CD4-positive, alpha-beta T cell treated with Interleukin-17A for 4 hours (primary cell): ENCODE measurements at places on chromosomes 4 and X.

DNA sequence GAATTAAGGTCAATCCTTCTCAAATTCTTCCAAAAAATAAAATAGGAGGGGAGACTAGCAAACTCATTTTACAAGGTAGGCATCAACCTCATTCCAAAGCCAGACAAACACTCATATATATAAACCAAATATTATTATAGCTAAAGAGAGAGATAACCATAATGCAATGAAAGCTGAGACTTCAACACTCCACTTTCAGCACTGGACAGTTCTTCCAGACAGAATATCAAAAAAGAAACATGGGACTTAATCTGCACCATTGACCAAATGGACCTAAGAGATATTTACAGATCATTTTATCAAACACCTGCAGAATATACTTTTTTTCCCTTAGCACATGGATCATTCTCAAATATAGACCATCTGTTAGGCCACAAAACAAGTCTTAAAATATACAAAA is 15.5 kb upstream of the EDA2R start:
- no peak for DNase-seq

- DNase-seq = no peak
Measured at GRCh38 chr4:136505020-136505419, 1027.3 kb downstream of the PCDH18 start.

DNA sequence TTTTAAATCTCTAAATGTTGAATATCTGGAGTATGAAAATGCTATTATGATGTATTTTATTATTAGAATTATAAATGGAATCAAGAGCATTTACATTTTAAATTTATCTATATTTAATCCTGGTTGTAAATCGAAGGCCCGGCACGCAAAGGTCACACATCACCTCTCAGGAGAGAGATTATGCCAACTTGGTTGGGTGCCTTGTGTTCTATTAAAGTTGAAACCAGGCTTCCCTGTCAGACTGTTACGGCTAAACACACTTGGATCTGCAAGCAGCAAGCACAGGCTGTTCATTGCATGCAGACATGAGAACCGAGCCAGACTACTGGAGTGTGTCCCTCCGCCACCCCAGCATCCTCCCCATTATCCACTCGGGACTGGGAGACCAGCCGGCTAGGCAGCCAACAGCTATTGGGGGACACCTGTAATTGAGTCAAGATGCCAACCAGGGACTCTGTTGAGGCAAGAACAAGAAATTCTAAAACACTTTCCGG is 16.4 kb upstream of the SEL1L3 start:
- no peak for DNase-seq

DNA sequence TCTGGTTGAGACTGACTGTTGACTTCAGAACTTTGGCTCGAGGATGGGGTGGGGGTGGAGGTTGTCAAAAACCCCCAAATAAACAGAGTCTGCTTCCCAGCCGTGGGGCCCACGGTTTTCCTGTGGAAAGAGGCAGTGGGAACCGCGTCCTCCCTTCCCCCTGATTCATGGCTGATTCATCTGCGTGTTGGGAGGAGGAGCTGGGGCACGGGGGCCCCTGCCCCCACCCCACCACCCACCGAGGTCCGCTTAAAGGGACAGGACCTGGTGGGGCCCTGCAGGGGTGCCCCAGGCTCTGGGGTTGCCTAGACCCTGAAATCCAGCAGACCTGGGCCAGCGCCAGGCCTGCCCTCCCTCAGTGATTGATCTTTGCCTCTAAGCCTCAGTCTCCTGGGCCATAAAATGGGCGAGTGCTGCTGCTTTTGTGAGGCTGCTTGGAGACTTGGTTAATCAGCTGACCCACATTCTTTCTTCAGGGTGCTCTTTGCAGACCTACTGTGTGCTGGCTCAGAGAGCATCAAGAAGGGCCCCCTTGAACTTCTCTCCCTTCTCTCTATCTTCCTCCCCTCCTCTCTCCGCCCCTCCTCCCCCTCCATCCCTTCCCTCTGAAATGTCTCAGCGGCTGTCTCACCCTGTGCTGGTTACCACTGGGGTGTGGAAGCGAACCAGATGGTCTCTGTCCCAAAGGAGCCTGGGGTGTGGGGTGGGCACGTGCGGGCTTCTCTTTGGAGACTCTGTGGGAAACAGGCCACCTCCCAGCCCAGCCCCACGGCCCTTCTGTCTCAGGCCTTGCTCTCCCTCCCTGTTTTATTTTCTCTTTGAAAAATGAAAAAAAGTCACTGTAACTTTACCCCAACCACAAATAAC is 9.1 kb downstream of the HTRA3 start:
- DNase-seq = no peak

DNA sequence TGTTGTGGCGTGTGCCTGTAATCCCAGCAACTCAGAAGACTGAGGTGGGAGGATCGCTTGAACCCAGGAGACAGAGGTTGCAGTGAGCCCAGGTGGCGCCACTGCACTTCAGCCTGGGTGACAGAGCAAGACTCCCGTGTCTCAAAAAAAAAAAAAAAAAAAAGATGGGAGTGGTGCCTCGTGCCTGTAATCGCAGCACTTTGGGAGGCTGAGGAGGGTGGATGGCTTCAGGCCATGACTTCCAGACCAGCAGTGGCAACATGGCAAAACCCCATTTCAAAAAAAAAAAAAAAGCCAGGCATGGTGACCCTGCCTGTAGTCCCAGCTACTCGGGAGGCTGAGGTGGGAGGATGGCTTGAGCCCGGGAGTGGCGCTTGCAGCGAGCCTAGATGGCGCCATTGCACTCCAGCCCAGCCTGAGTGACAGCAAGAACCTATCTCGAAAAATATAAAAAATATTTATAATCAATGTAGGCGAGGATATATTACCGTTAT is 27.0 kb downstream of the EIF2S3 start:
- DNase-seq = peak; percentile 69

DNA sequence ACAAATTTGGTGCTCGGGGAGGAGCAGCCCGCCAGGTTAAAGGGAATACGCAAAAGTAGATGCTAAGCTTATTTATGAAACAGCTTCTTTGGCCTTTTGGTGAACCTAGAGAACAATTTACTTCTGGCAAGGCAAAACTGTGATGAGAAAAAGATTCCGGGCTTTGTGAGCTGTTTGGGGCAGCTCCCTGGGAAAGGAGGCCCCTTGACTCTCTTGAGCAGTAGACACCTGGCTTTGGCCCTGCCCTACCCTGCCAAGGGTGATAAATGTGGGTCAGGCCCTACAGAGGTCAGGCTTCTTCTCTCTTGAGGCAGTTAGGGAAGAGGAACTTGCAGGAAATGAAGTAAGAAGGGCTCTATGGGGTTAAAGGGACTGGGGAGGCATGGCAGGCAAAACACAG is 509.6 kb downstream of the MID1IP1 start:
- DNase-seq = no peak

DNA sequence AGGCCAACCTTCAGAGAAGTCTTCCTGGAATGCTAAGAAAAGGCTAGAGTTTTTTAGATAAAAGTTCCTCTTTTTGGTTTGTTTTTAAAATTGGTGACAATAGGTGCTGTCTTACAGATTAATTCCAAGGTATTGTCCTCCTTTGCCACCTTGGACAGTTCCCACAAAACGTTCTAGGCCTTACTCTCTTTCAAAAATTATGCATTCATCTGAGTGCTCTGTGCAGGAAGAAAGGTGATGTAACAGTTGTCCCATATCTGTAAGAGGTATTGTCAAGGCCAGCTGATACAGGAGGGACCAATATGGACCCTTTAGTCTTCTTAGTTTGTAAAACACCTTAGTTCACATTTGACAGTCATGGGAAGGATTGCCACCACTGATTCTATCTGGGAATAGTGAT is 15.9 kb upstream of the CXCL5 start:
- DNase-seq = no peak

- no peak for DNase-seq
Measured at GRCh38 chrX:72115380-72115779, 16.3 kb downstream of the RTL5 start.

DNA sequence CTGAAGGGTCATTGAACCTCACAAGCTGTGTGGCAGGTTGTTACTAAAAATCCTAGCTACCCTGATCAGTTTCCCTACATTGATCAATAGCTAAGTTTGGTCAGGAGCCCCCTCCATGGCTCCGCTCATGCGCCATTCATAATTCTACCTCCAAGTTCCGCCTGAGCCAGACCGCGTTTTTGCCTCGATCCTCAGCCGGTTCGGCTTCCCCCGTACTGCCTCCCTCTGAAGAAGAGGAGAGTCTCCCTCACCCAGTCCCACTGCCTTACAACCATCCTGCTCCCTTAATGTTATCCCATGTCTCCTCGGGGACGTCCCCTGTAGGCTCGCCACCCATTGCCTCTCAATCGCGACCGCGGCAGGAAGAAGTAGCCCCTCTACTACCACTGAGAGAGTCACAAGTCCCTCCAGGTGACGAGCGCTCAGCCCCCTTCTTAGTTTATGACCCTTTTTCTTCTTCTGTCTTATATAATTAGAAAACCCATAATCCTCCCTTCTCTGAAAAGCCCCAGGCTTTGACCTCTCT is 158.2 kb downstream of the DEFB131A start:
- no peak for DNase-seq

DNA sequence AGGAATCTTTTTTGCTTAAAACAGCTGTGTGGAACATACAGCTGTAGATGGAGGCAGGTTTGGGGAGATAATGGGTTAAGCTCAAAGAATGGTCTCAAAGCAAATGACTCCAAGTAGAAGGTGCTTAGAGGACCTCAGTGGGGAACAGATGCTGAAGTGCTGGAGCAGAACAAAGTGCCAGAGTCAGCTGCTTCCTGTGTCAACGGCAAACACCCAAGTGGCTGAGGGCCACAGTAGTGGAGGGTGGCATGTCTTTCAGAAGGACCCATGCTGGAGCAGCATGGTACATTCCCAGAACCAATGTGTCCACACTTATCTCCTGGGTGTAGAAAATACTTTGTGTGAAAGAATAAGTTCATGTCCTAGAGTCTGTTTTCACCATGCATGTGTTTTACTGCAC is 197.5 kb downstream of the CCNG2 start:
- DNase-seq = no peak

- DNase-seq = no peak
Measured at GRCh38 chrX:3407781-3408180, 61.3 kb upstream of the MXRA5 start.

GRCh38 chr4:96263291-96263690 is 423.4 kb downstream of the PDHA2 start:
- DNase-seq = no peak

- DNase-seq = no peak
Measured at GRCh38 chrX:46676399-46677356, 82.2 kb downstream of the SLC9A7 start.

- no peak for DNase-seq
Measured at GRCh38 chr4:5489260-5489659, 219.1 kb downstream of the EVC2 start.

DNA sequence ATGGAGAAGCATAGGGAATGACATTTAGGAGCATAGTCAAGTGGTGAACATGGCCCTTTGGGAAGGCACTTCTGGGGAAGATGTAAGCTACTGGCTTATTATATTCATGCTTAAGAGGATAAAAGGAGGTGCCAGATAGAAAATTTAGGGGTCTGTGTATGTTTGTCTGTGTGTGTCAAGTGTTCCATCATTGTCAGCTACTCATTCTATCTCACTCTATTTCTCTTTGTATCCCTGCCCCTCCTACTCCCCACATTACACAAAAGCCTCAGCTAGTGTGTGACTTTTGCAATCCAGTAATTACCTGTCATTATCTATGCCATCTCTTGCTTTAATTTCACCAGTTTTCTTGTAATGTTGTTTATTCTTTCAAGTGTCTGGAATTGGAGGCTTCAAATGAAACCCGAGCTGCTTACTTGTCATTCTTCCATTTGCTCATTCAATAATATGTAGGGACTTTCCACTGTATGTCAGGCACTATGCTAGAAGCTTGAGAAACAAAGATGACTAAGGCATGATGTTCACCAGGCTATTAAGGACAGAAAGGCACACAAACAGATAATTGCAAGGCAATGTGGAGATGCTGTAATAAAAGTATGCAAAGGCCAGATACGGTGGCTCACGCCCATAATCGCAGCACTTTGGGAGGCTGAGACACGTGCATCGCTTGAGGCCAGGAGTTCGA is 229.8 kb upstream of the TEX13C start:
- no peak for DNase-seq

- DNase-seq = no peak
Measured at GRCh38 chr4:171979461-171979860, 166.3 kb downstream of the GALNTL6 start.

- no peak for DNase-seq
Measured at GRCh38 chr4:17265653-17266052, 246.2 kb downstream of the QDPR start.

DNA sequence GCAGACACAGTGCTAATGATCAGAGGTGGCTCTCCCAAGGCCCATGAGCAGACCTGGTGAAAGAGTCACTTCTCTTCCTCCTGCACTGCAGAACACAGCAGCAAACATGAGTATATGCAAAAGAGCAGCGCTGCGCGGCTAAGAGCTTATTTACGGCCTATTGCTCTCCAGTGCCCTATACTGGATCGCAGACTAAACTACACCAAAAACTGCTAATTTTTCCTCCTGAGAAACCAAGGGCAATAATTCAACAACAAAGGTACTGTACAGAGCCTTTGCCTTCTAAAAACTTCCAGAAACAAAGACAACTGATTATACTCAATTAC is 702.5 kb downstream of the ARAP2 start:
- DNase-seq = no peak

GRCh38 chrX:152137771-152138387 is 498 bp downstream of the MAGEA10 start:
- no peak for DNase-seq

- no peak for DNase-seq
Measured at GRCh38 chr4:113131621-113132020, 82.2 kb downstream of the ANK2 start.

GRCh38 chr4:20331642-20332041 is 79.9 kb downstream of the SLIT2 start:
- no peak for DNase-seq

GRCh38 chr4:114890773-114891172 is 222.6 kb downstream of the NDST4 start:
- DNase-seq = no peak

GRCh38 chr4:13415068-13415785 is 68.9 kb downstream of the RAB28 start:
- no peak for DNase-seq

DNA sequence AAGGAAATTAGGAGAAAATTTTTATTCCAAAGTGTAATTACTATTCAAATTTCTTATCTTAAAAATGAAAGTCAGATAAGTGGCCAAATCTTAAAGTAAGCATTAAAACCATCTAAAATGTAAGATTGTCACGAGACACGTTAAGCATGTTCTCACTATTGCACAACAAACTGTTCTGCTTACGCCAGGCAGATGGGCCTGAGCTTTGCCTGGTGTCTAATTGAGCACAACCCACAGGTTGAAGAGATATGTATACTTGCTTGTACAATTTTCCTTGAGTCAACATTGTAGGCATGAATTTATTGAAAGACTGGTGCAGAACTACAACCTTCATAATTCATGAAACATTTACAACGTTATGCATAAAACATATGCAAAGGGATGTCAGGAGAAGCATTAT is 3.9 kb downstream of the RNF128 start:
- no peak for DNase-seq

GRCh38 chr4:81049330-81049729 is 18.8 kb downstream of the BMP3 start:
- no peak for DNase-seq

- no peak for DNase-seq
Measured at GRCh38 chr4:1611501-1611870, 72.6 kb downstream of the FAM53A start.

- DNase-seq = no peak
Measured at GRCh38 chr4:120857312-120857711, 65.2 kb downstream of the PRDM5 start.

GRCh38 chr4:31007858-31008257 is 287.7 kb downstream of the PCDH7 start:
- no peak for DNase-seq
